Kidney capillary endothelial cell (primary cell): ENCODE measurements at places on chromosomes 2 and 18.

DNA sequence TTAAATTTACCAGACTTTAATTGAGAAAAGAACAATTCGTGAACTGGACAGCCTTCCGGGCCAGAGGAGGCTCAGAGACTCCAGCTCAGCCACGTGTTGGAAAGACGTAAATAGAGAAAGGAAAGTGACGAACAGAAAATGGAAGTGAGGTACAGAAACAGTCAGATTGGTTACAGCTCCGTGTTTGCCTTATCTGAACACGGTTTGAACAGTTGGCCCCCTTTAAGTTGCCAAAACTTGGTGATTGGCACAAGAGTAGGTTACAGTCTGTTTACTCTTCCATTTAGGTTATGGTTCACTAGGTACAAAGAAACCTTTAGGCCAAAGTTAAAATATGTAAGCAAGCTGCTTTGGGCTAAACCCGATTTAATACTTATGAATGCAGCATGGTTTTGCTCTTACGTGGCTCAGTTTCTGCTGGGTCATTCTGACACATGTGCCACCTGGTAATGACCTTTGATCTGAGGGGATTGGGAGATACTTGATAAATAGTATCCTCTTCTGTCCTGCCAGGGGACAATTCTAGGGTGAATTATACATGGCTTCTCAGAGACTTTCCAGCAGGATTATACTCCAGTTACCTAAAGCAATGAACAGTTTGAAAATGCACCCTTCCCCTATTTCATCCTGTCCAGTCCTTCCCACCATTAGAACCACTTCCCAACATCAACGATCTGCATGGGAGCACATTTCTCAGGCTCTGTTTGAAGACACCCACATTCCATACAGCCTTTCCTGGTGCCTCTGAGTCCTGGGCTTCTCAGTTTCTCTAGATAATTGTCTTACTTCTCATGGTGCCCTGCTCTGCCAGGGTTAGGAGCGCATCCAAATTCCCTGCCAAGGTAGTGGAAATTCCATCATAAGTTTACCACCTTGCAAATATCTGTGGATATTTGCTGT is 65.1 kb upstream of the TGIF1 start:
- DNase-seq: no peak

DNA sequence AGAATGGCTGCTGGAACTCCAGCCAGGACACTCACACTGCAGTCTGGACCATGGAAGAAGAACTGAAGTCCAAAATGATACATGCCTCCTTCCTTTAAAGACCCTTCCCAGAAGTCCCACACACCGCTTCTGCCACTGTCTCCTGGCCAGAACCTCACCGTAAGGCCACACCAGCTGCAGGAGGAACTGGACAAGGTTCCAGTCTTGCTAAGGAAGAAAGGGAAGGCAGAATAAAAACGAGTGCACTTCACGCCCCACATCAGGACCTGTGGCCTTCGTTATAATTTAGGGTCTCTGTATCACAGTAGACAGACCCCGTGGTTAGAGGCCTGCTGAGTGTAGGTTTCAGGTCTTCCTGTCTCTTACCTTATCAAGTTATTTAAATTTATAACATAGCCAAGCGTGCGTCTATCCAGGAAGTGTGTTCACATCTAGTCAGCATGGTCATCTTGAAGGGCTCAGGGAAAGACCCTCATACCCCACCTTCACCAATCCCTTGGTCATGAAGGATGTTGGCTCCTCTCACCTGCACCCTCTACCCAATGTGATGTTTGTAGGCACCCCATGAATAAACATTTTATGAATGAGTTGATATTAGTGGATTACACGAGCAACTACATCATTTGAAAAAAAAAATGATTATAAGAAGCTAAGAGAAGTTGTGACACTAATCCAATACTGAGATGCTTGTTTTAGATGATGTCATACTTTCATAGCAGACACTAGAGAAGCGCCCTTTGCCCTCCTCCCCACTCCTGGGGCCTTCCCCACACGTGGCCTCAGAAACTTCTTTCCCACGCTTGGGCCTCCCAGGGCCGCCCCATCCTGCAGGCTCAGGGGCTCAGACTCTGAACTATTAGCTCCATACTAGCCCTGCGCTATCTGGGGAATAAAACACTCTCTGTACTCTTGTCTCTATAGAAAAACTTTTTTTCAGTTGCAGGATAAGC is 157.6 kb downstream of the FAM210A start:
- no peak for DNase-seq

DNA sequence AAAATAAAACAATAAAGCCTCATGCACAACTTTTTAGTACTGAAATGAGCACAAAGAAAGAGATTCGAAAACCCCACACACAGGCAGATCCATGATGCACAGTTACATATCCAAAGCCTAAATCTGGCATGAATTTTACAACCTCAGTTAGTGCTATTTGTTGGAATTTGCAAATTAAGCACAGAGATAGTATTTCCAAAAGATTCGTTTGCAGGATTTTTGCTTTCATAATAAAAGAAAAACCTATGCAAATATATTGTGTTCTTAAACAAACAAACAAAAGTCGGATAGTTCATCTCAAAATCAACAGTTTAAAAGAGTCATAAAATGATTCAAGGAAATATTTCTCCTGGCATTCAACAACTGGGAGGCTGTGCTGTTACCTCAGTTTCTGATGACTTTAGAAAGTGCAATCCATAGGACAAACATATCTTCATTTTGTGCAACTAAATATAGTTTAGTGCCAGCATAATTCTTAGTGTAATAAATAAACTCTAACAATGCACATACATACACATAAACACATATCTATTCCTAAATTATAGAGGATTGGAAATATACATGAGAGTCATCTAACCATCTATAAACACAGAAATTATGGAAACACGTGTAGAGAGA is 10.8 kb downstream of the PAX3 start:
- no peak for DNase-seq

DNA sequence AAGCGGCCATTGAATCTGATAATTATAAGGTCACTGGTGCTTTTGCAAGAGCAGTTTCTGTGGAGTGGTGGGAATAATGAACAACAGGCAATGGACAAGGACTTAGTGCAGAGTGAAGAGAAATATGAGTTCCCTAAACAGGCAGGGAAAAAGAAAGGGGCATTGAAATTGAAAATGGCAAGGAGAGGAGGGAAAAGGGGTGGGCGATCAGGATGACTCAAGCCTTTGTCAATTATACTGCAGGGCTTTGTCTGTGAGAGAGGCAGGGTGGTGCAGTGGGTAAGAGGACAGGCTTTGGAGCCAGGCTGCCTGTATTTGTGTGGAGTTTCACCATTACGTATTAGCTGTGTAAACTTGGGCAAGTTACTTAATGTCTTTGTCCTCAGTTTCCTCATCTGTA is 29.5 kb upstream of the PAIP2B start:
- no peak for DNase-seq

DNA sequence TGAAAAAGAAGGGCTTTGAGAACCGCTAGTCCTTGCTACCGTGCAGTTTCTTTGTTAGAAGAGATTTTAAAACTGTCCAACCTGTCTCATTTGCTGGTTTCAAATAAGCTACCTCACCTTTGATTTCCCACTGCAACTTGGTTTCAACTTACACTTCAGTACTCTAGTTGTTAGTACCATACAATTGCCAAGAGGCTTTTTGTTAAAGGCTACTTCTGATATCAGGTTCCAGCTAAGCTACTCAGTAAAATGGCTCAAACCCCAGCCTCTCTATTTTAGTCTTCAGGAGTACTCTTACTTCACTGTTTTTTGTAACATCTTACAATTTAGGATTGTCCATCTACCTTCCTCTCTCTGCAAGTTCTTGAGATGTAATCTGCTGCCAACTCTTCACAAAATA is 91.6 kb downstream of the INO80D start:
- DNase-seq: no peak

GRCh38 chr2:96824079-96824870 is 8.2 kb downstream of the CNNM3 start:
- no peak for DNase-seq

- no peak for DNase-seq
Measured at GRCh38 chr2:105615305-105615704, 129.4 kb upstream of the NCK2 start.
